Activated CD8-positive, alpha-beta T cell treated with anti-CD3 and anti-CD28 coated beads for 36 hours (primary cell): ENCODE measurements at places on chromosomes 4 and X.
A peak's percentile ranks its signal among the peaks of the same experiment; 100 is the strongest.

DNA sequence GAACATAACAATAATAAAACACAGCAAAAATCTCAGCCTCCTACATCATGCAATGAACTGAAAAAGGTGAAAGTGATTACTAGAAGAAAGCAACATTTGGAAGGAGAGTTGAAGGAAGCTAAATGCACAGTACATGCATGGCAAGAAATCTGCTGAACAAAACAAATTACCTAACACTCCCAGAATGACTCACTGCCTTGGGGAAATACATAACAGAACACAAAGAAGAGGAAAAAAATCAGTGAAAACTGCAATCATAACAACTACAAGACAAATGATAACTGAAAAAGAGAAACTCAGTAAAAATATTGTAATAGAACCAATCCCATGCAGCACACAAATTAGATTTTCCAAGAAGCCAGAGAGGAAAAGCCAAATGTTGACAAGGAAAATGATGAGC lies 1513.2 kb downstream of the ARAP2 start:
- DNase-seq = no peak

- no peak for DNase-seq
Observed at GRCh38 chr4:99696801-99697200, 39.2 kb upstream of the C4orf54 start.

DNA sequence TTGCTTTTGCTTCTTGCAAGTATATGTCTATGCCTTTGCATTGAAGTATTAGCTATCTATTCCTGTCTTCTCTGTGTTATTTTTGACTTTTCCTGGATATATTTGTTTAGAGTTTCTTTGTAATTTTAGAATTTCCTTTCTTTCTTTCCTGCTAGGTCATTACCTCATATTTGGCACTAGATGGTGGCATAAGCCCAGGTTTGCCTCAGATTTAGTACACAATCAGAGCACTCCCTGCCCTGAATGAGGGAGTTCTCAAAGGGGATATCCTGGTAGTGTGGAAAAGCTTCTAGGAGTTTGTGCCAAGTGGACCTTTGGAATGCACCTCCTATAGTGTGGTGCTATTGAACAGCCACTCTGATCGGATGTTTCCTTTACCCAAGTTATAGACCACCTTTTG lies 181.6 kb downstream of the UGT8 start:
- no peak for DNase-seq

- DNase-seq = no peak
Observed at GRCh38 chr4:151851354-151851753, 90.5 kb upstream of the GATB start.

GRCh38 chr4:152278505-152279233 lies 257.2 kb downstream of the FBXW7 start:
- peak; percentile 23 for DNase-seq

GRCh38 chr4:140330311-140330900 lies 43.0 kb upstream of the SCOC start:
- DNase-seq = no peak

DNA sequence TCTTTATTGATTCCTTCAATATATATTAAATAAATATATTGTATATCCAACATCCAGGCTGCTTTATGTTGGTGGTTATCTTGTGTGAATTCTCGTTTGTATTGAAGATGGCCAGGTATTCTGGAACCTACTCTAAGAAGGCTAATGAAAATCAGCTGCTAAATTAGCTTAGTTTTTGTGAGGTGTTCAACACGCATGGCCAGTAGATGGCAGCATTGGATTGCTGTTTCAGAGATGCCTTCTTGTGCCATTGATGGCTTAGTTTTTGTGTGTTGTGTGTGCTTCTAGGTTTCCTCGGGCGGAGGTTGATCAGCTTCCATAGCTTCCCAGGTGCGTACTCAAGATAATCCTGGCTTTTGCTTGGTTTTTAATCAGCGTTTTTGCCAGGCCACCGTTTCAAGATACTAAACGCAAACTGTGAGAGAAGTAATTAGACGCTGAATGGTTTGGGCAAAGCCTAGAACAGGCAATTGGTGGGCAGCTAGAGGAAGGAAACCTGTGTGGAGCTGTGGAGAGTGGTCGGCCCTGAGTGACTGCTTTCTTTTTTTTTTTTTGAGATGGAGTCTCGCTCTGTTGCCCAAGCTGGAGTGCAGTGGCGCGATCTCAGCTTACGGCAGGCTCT lies 15.1 kb downstream of the NOCT start:
- peak; percentile 84 for DNase-seq

DNA sequence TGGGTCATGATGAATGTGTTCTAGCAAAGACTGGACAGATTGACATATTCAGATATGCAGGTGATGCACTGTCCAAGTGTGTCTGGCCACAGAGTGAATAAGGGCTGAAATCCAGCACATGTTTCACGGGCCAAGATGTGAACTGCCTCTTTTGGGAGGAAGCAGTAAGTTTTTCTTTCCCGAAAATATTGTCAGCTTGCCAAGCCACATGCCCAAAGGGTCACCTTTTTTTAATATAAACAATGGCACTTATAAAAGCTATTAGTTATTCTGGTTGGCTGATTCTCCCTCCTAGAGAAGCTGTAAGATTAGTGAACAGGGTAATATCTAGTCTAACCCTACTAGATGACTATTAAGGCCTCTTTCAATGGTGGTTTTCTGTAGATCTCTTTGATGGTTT lies 1.5 kb upstream of the EDNRA start:
- no peak for DNase-seq

DNA sequence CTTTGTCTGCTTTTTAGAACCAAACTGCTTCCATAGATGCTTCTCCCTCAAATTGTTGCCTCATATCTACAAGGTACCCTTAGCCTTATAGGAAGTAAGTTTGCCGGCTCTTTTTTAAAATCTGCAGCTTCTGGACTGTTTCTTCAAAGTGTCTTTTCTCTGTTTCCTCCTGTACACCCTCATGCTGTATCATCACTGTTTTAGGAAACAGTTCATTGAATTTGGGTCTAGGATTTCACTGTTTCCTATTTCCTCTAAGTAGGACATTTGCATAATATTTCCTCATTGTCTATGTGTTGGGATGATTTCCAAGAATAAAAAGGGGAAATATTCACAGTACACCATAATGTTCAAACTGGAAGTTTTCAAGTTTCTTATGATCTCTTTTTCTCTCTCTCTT lies 43.0 kb downstream of the BANK1 start:
- no peak for DNase-seq

GRCh38 chr4:15100994-15101695 lies 98.9 kb downstream of the CPEB2 start:
- no peak for DNase-seq

GRCh38 chr4:170305627-170306026 lies 215.9 kb upstream of the AADAT start:
- no peak for DNase-seq

GRCh38 chr4:163662768-163663167 lies 168.3 kb downstream of the TMA16 start:
- no peak for DNase-seq

GRCh38 chrX:129721870-129722269 lies 16.9 kb upstream of the XPNPEP2 start:
- DNase-seq = no peak

DNA sequence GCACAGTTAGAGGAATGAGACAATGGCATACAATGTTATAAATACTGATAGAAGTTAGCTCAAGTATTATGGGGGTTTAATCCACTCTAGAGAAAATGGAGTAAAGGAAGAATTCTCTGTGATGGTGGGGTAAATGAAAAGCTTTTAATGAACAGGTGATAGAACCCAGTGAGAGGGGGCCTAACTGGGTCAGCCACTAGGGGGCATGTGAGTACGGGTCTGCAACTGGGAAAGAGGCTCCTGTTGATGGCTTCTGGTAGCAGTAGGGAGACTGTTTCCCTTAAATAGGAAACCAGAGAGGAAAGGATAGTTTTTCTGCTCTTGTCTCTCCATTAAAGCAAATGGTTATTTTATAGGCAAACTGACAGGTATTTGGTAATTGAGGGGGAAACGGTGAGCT lies 132.8 kb upstream of the GPR101 start:
- DNase-seq = peak; percentile 39

DNA sequence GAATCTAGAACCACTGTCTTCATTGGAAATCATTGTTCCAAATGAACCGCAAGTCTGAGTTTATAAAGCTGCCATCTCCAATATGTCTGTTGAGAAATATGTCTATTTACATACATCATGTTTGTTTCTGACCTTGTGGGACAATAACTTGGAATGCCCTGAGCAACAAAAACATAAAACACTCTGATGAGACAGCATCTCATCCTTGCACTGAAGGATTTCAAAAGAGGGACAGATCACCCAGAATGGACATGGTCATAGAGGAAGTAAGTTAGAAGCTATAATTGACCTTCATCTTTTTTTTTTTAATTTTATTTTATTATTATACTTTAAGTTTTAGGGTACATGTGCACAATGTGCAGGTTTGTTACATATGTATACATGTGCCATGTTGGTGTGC lies 22.5 kb downstream of the RXFP1 start:
- DNase-seq = no peak

DNA sequence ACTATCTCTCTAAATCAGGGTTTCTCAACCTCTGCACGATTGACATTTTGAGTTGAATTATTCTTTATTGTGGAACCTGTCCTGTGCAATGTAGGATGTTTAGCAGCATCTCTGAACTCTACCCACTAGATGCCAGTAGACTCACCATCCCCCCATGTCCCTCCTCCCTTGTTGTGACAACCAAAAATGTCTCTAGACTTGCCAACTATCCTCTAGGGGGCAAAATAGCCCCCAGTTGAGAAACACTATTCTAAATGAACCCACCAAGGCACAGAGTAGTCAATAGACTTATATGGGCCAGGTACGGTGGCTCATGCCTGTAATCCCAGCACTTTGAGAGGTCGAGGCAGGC lies 49.1 kb upstream of the GAB1 start:
- DNase-seq = no peak

DNA sequence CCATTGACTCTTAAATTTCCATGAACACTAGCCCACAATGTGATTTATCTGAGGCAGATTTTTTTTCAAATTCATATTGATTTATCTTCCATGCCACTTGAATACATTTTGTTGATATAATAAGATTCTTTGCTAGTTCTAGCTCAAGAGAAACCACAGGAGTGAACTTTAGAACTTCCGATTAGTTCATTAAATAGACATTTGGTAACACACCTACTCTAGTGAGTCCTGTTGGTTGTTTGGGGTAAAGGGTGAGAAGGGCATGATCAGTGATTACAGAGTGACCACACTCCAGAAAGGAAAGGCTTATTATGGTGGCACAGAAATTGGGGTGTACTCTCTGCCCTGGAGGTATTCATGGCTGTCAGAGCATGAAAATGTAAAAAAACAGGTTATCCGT lies 120.4 kb downstream of the CDKL5 start:
- DNase-seq = no peak

DNA sequence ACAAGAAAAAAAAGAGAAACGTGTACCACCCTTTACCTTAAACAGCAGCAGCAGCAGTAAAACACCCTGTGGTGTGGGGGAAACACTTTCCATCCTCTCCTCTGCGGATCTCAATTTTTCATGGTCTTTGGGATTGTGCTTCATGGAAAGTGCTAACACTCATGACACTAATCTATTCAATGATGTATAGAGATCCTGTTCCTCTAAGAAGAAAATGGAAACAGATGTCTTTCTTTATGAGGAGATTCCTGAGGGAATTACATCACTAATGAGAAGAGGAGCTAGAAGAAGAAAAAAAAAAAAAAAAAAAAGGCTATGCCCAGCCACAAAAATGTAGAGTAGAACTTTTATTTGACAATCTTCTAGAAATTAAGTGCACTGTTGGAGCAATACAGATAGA lies 62.9 kb upstream of the NDST3 start:
- no peak for DNase-seq

DNA sequence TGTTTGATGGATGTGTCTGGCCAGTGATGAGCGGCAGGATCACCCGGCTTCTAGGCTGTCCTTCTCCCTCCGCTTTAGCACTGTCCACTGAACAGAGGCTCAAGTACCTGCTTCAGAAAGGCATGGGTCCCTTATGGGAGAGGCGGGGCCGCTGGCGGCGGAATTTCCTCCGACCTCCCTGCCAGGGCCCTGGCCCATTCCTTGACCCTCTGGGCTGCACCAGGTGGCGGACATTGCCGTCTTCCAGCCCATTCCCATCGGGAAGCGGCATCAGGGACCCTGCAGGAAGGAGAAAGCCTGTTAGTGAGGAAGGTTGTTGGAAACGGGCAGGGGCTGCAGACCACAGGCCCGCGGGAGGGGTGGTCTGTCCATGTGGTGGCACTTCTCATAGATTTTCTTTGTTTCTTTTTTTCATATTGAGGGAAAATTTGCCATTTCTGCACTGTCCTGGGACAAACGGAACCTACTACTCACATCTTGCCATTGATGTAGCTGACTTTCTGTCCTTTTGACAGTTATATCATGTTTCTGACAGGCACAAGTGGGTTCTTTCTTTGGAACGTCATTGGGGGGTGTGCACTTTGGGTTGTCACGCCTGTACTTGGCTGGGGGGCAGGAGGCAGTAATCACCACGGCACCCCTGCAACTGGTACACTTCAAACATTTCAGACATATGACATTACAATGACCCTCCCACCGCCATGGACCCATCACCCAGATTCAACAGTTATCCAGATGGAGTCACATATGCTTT lies 6.1 kb downstream of the APLN start:
- DNase-seq = no peak

DNA sequence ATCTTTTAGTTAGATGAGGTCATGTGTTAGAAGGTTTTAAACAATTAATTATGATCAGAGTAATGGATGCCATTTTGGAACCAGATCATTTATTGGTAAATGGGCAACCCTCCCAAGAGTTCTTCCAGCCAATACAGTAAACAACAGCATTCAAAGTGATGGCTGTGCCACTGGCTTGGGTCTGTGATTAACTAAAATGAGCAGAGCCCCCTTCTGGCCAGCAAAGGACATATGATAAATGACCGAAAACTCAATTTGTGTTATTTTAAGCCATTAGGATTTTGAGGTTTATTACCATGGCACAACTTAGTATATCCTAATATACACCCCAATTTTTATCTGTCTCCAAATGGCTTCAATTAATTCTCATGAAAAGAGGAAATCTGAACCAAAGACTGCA lies 90.8 kb upstream of the NPFFR2 start:
- no peak for DNase-seq

DNA sequence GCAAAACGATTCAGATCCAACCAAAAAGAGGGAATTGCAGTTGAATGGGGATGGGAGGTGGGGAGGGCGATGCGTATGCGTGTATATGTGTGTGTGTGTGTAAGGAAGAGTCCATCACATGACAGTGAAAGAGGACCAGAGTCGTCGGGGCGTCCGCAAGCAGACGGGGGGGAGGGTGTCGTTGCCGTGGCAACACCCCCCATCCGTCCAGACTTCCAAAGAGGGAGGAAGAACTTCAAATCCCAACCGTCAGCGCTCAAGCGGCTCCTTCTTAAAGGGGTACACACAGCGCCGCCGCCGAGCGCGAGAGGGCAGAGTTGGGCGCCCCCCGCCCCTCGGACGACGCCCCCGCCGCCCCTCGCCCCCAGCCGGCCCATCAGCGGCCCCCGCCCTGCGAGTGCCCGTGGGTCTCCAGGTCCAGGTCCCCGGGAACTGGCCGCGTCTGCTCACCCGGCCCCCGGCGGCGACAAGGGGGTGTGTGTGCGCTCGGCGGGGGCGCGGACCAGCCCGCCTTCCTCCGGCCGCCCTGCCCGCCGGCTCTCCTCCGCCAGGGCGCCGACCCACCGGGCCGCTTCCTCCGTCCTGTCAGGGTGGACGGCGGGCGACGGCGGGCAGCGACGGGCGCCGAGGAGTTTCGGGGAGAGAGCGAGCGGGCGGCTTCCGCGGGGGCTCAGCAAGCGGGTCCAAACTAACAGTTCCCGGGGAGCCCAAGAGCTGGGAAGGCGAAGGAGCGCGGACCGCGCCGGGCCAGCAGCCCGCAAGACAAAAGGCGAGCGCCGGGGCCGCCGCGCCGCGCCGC lies 685 bp downstream of the LCORL start:
- DNase-seq = peak; percentile 64

- no peak for DNase-seq
Observed at GRCh38 chr4:124265701-124266100, 446.8 kb downstream of the ANKRD50 start.

GRCh38 chr4:27429364-27429871 lies 568.8 kb downstream of the STIM2 start:
- DNase-seq = no peak
